ENCODE measurements at places on chromosomes 7 and 10. TPM values are rescaled to one million over a fixed set of nuclear protein-coding genes. Genes with fewer than 3 reads are reported as not detected.

Gene IGFBP3
- total RNA-seq, result 4.0 TPM

Gene VWDE
- 3.5 TPM for total RNA-seq

Gene FRMPD2
- total RNA-seq, result not detected

Gene LRRC17
- total RNA-seq, result 0.58 TPM

Gene ITIH5
- total RNA-seq, result not detected

Gene PRKAG2
- total RNA-seq, result 27.5 TPM

Gene LRRC18
- total RNA-seq, result not detected

Gene OR6V1
- not detected for total RNA-seq

DNA sequence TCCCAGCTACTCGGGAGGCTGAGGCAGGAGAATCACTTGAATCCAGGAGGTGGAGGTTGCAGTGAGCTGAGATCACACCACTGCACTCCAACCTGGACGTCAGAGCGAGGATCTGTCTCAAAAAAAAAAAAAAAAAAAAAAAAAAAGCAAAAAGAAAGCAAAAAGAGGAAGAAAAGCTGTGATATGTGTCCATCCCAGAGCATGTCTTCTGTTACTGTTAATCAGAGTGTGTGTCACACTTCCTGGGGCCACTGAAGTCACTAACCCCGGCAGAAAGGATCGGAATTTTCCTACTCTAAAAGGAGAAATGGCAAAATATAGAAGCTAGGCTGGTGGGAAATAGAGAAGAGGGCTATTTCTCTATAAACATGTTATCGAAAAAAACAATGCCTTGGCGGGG is 11.9 kb downstream of the PIK3AP1 start:
- DNase-seq, result no peak

GRCh38 chr10:84850826-84851225 is 522.4 kb downstream of the CCSER2 start:
- DNase-seq, result no peak

GRCh38 chr10:96287392-96288105 is 16.2 kb upstream of the BLNK start:
- DNase-seq, result no peak

DNA sequence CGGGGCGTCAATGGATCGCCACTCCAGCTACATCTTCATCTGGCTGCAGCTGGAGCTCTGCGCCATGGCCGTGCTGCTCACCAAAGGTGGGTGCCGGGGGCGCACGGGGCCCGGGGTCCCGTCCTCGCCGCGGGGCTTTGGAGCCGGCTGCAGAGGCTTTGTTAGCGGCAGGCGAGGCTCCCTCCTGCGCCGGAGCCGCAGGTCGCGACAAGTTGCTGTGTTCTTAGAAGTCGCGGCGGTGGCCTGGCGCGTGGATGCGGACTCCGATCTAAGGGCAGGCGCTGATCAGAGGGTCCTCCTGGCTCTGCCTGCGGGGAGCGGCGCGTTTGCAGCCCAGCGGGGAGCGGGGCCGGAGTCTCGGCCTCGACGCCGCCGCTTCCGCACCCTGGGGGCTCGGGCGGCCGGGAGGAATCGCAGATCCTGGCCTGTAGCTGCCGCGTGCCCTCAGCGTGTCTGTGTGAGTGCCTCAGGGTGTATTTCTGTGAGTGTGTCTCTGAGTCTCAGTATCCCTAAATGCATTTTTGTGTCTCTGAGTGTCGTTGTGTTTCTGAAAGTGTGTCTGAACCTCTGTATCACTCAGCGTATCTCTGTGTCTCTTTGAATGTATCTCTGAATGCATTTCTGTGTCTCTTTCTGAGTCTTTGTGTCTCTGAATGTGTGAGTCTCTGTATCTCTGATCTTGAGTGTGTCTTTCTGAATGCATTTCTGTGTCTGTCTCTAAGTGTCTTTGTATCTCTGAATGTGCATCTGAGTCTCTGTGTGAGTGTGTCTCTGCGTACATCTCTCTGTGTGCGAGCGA is 766 bp downstream of the BAMBI start:
- no peak for DNase-seq

DNA sequence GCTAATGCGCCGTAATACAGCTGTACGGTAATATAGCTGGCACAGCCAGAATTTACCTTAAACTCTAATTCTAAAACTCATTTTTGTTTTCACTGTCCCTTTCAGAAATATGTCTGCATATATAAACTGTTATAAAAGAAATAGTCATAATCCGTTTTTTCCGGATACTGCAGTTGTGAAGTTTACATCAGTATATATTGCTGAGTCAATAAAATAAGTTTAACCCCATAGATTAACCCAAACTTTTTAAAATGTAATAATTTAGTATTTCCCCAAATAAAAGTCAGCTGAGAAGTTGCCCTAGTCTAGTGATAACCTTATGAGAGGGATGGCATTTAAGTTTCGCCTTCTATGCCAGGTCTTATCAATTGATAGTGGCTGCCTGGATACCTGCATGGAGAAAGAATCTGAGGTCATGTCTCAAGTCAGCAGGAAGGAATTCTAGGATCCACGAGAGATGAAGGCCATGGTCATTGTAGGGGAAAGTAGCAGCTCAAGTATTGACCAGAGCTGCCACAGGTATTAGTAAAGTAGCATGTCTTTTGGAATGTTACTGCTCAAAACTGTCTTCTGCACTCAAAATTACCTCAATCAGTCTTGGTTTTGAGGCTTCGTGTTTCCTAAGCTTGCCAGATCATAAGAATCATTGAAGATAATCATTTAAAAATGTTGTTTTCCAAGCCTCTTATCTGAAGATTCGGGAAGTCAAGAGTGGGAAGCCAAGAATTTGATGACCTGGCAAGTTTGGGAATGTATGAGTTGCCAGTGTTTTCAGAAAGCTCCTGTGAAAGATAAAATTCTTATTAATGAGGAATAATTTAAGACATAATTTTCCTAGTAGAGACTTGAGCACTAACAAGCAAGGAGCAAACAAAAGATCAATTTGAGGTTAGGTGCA is 10.8 kb downstream of the PRPS1L1 start:
- no peak for DNase-seq

DNA sequence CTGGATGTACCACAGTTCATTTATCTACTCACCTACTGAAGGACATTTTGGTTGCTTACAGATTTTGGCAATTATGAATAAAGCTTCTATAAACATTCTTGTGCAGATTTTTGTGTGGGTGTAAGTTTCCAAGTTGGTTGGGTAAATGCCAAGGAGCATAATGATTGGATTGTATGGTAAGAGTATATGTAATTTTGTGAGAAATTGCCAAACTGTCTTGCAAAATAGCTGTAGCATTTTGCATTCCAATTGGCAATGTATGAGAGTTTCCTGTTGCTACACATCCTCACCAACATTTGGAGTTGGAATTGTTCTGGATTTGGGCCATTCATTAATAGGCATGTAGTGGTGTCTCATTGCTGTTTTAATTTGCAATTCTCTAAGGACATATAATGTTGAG is 33.9 kb upstream of the HYAL4 start:
- no peak for DNase-seq

DNA sequence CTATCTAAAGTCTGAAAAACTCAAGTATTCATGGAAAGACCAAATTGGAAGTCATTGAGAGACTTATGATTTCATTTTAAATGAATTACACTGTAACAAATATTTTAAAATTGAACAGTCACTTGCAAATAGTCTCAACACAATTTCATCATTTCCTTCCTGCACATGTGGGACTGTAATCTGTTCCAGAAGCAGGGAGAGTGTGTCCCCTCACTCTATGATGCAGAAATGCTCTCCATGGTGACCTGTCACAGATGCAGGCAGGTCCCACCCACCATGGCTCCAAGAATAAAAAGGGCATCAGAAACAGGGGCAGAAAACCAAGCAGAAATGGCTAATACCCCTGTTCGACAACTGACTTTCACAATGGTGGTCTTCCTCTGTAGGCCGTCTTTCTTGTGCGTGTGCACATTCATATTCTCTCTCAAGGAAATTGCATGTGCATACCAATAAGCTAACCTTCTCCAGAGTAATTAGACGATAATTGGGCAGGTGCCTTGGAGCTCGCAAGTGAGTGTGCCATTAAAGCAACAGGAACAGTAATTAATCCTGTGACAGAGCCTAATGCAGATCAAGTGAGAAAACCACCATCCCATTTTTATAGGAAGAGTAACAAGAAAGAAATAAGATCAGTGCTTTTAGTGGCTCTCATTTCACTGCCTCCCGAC is 170.9 kb downstream of the ZMYND11 start:
- no peak for DNase-seq

DNA sequence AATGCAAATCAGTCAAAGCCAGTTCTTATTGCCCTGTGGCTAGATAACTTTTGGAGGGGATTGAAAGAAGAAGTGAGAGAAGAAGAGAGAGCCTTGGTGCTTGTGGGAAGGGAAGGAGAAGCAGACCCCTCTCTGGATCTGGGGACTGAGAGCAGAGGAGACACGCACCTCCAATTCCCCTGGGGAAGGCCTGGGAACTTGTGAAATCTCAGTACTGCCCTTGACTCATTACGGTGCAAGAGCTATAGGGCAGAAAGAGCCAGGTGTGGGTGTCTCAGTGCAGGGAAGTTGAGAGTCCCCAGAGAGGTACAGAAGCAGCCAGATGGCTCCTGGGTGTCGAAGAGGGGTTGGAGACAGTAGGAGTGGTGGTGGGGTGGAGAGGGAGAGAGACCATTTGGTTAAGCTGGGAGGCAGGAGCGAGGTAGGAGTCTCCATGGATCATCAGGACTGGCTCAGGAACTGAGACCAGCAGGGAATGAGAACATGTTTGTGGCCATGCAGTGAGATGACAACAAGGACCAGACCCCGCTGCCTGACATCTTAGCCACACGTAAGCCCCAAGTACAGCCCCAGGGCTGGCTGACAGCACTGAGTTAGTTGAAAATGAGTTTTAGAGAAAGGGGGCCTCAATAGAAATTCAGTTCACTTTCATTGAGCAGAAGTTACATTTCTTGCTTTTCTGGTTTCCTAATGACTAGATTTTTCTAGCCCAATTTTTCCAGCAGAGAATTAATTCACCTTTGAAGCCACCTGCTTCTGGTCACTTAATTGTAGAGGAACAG is 238.2 kb downstream of the BUB3 start:
- DNase-seq, result no peak

DNA sequence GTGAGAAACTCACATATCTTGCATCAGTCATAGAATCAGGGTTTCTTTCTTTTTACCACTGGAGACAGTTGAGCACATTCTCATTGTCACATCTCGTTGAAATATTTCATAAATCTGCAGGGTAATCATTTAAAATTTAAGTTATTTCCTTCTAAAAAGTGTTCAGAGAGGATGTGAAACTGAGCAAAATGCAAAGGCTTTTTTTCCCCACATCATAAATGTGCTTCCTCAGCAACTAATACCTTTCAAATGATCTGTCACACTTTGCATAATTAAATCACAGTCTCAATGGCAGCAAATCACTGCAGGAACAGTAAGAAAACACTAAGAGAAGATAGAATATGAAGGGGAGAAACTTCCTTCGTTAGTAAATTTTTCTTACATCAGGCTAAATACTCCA is 187.5 kb downstream of the EVX1 start:
- no peak for DNase-seq

DNA sequence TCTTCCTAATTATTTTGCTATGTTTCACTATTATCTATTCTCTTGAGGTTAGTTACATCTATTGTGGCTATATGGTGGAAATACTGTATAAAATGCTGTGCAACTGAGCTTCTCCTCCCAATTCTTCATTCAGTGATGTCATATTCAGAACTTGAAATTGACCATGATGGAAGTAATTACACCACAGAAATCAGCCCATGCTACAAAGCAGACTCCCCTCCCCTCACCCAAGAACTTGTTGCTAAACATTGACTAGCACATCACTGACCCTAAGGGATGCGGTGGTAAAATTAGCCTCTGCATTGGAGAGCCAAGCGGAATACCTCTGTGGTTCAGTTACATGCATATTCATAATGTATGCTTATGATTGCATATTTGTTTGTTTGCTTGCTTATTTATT is 8.8 kb downstream of the CALD1 start:
- no peak for DNase-seq

GRCh38 chr7:20330928-20331909 is 519 bp downstream of the ITGB8 start:
- DNase-seq, result peak; percentile 15

DNA sequence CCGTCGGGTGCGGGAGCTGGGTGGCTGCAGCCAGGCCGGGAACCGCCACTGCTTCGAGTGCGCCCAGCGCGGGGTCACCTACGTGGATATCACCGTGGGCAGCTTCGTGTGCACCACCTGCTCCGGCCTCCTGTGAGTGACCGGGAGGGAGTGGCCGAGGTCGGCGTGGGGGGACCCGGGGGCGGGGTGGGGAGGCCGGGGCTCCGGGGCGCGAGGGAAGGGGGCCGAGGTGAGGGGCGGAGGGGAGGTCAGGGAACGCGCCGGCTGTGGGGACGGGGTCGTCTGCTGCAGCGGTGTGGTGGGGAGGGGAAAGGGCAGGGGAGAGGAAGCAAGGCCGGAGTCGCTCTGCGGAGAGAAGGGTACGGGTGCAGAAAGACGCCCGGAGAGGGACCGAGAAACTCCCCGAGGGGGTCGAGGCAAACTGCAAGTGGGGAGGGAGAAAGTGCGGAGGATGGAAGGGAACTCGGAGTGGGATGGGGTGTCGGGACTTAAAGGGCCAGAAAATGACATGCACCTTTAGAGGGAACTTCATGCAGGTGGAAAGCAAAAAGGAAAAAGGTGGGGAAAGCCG is 518 bp downstream of the AGFG2 start:
- DNase-seq, result peak; percentile 22

GRCh38 chr7:123727071-123727837 is 21.5 kb downstream of the WASL start:
- DNase-seq, result no peak

- no peak for DNase-seq
These were observed 7.5 kb downstream of the MTG1 start for GRCh38 chr10:133401500-133401899.

DNA sequence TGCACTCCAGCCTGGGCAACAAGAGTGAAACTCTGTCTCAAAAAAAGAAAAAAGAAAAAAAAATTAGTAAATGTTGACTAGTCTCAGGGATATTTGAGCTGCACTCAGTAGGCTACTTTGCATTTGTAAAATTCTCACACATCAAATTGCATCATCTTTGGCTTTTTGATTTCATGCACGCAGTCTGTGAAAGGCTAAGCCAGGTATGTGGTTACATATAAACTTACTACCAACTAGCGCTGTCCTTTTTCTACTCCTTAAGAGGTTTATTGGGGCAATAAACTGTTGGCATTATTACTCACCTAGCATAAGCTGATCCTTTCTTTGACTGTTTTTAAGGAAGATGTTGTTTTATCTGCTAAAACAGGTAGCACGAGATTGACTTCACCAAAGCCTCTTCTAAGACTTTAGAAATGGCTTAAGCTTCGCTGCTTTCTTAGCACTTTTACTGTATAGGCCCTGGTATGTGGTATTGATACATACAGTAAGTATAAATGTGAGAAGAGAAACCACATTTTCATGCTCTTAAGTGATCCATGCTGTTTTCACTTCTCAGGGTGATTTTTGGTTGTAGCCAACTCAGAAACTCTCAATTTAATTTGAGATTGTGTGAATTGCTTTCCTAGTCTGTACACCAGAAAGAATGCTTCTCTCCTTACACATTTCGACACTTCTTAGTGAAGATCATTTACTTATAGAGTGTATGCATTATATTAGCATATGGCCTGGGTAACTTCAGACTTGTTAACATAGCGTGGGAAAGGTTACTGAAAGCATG is 323.9 kb downstream of the AUTS2 start:
- no peak for DNase-seq

- no peak for DNase-seq
These were observed 149.2 kb downstream of the PTEN start for GRCh38 chr10:88012641-88013040.
